ENCODE measurements at places on chromosomes 3 and 15.

GRCh38 chr15:64535460-64536243, 75.3 kb downstream of the ZNF609 start:
- DNase-seq, result no peak

- DNase-seq, result no peak
Observed at GRCh38 chr3:184710870-184711492, 883 bp downstream of the MAGEF1 start.

- no peak for DNase-seq
Observed at GRCh38 chr3:8573342-8573926, 71.2 kb downstream of the SSUH2 start.

DNA sequence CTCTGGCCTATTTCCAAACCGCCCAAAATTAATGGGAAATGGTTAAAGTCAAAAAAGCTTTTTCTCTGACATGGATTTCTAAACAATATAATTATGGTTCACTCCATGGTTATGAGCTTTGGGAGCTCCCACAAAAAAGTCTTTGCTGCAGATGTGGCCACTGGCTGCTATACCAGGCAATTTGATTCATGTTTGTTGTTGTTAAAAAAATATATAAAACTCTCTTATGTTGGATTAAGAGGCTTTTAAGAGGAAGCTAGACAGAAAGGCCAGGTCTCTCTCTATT, 258.6 kb downstream of the TIGIT start:
- DNase-seq, result no peak

GRCh38 chr3:123076496-123077418, 9.9 kb downstream of the PDIA5 start:
- peak; percentile 71 for DNase-seq

DNA sequence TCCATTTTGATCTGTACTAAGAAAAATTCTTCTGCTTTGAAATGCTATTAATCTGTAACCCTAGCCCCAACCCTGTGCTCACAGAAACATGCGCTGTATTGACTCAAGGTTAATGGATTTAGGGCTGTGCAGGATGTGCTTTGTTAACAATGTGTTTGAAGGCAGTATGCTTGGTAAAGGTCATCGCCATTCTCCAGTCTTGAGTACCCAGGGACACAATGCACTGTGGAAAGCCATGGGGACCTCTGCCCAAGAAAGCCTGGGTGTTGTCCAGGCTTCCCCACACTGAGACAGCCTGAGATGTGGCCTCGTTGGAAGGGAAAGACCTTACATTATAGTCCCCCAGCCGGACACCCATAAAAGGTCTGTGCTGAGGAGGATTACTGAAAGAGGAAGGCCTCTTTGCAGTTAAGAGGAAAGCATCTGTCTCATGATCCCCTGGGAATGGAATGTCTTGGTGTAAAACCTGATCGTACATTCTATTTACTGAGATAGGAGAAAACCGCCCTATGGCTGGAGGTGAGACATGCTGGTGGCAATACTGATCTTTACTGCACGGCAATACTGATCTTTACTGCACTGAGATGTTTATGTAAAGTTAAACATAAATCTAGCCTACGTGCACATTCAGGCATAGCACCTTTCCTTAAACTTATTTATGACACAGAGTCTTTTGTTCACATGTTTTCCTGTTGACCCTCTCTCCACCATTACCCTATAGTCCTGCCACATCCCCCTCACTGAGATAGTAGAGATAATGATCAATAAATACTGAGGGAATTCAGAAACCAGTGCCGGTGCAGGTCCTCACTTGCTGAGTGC, 6.3 kb downstream of the PIGZ start:
- DNase-seq, result no peak

DNA sequence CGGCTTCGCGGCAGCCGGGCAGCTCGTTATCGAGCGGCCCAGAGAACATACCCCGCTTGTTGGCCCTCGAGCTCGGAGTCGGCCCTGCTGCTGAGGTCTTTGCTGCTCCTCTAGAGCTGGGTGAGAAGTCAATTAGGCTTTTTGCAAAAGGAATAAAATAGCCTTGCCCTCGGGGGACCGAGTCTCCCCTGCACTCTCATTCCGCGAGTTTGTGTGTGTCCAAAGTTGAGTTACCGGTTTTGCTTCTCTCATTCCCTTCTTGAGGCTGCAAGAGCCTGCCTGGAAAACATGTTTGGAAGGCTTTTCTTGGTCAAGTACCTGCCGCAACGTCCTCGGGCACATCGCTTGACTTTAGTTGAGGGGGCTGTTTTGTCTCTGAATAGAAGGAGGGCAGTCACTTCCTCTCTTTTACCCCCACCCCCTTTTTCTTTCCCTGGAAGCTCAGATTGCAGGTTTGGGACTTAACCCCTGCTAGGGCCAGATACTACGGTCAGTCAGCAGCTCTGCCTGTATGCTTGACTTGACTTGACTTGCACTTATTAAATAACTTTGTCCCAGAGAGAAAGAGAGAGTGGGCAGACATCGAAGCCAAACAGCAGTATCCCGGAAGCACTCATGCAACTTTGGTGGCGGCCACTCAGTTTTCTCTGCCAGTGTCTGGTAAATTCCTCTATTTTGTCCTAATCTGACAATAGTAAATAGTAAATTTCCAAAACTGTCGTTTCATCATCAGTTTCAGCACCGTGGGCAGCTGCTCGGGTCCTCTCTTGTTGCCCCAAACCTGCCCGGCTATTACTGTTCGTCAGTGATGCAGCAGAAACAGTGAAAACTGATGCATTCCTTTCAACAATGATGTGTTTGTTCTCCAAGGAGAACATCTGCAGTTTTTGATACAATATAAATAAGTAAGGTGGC, 609 bp downstream of the RNF13 start:
- peak; percentile 2 for DNase-seq

- no peak for DNase-seq
Observed at GRCh38 chr3:141246224-141246957, 14.8 kb downstream of the PXYLP1 start.

DNA sequence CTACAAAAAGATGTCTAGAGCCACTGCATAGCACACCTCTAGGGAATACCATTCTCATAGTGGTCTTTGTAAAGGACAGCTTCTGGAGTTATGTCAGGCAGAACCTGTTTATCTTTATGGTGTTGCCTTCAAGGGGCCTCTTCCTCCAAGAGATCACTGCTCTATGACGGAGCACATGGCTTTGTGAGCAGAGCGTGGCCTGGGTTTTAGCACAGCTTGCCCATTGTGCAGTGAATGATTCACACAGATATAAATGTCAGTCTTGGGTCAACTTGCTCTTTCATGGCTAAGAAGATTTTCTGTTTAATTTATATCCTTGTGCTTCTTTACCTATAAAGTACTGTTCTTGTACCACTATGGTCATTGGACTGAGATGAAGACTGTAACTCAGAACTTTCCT, 41.5 kb upstream of the RBMS3 start:
- DNase-seq, result no peak

DNA sequence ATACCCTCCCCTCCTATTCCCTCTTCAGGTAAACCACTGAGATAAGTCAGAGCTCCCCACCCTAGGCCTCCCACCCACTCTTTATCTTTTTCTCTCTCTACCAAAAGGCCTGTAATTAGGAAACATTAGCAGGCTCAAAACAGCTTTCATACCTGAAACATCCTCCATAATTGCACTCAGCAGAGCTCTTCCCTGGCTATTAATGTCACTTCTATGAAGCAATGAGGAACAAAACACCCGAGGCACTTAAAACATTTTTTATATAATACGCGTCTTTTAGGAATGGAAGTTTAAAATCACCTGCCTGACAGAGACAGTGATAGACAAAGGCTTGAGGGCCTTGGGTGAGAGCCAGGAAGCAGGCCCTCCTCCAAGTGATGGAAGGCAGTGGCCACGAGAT, 138.9 kb downstream of the EPHB1 start:
- no peak for DNase-seq

DNA sequence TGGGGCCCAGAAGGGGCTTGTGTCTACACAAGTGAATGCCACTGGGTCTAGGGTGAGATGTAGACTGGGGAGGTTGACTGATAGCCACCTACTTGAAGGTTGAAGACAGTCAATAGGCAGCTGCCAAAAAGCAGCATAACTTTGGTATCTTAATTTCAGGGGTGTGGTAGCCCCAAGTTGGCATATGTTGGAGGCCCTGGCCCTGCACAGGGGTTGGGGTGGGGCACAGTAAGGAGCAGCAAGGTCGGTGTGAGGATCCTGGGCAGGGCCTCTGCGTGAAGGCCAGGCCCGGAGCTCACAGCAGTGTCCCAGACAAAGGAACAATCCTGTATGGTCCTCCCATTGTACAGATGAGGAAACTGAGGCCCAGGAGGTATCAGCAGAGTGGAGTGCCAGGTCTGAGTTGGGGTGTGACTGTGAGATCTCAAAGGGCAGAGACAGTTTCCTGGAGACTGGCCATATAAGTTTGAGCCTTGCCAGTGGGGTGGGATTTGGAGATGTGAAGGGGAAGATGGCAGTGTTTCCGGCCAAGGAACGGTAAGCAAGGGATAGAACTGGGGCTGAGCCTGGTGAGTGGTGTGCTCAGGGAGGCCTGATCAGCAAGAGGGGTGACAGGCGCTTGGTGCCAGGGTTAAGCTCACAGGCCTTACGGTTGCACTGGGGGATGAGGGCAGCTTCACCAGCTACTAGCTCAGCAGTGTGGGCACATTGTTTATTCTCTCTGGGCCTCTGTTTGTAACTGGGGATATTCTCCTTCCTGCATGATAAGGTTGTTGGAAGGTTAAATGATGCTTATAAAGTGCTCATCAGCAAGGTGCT, 1.7 kb downstream of the KLHL40 start:
- DNase-seq, result no peak

DNA sequence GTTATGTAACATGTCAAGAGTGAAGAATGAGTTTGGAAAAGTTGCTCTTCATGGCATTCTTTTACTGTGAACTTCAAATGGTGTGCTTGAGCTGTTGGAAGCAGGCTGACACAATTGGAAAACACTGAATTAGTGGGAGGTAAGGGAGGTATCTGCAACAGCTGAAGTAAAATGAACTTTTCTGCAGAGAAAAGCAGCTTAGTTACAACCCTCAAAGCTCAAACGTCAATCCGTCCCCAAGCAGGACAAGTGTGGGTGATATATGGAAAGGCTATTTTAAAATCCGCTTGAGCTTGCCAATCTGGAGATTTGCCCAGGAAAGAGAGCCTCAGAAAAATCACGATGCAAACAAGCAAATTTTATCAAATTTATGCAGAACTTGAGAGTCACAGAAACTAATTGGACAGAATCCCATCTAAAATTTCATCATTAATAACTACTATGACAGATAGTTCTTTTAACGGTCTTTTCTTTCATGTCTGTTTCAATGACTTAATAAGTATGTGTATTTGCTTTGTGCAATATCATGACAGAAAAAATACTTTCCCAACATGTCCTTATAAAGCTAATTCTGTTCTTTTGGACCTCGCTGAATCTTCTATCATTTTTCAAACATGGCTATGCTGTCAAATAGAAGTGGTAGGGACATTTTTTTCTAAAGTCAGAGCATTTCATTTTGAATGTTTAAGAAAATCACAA, 266.6 kb upstream of the SLITRK3 start:
- no peak for DNase-seq

DNA sequence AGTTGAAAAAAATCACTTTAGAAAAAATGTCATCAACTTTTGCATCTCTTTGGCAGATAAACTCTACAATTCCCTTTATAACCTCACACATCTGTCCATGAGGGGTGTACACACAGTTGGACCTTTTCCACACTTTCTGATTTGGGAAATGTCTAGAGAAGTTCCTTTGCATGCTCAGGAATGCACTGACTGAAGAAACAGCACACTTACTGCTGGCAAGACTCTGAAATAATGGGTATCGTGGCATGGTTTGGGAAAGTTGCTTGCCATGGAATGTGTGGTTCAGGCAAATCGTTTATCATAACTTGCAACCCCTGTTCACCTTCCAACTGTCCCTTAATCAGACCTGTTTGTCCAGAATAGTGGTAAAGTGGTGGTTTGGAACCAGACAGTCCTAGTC, 135.3 kb upstream of the TGFBR2 start:
- DNase-seq, result no peak

GRCh38 chr3:119146578-119147375, 812 bp downstream of the TEX55 start:
- no peak for DNase-seq

DNA sequence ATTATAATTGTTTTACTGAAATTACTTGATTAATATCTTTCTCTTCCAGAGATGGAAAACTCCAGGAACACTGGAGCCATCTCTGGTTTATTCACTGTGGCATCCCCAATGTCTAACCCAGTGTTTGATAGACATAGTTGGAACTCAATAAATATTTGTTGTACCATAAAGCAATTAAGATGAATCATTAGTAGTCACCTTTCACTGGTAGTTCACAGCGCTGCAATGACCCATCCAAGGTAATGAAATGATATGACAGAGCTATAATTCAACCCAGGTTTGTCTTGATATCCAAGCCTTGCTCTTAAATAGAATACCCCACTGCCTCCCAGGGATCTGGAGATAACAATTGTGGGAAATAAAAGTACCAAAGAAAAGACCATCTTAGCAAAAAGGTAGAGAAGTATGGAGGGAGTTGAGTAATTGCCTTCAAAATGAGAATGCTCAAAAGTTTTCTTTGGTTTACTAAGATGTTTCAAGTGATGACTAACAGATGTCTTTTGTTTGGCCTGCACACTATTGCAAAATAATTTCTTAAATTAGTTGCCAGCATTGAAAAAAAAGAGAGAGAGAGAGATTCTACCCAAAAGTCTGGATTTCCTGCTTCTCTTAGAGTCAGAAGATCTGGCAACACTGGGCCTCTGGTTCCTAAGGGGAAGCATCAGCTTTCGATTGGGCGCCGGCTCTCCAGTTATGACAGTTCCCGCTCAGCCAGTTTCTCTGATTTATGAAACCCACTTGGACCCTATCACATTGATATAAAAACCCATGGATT, 348.5 kb downstream of the ERC2 start:
- DNase-seq, result no peak

DNA sequence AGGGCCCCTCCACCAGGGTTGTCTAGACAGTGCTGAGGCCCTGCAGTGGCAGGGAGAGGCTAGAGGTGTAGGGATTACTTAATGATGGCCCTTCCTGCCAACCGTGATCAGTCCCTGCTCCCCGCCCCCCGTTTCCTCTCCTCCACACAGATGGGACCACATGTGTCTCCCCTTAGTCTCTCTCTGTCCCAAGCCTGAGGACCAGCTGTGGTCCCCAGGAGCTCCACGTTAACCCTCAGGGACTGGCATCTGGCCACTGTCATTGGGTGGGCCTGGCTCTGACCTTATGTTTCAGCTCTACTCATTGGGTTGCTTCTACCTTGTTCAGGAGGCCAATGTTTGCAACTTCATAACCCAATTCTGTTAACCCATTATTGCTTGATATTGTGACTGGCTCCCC, 6.0 kb upstream of the ALPK3 start:
- DNase-seq, result no peak

DNA sequence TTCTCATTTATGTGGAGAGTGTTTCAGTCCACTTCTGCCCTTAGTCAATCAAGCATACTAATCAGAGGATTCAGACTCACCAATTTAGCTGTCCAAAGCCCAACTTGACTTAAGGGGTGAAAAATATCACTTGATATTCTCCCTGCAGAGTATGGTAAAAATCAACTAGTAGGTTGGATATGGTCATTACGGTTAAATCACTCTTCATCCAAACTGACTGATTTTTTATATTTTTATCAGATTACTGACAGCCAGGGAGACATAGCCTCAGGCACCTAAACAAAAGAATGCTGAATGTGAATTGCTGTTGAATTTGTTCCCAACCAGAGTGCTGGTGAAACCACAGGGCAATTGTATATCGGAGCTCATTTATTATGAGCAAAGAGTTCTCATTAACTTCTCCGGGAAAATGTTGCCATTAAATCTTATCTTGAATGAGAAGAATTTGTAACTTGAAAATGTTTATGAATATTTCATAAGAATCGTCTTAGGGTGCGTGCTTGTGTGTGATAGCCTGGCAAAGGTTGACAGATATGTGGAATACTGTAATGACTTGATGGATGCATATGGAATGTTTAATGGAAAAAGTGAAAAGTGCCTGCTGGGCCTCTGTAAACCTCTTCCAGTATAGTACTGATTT, 411.2 kb downstream of the NAALADL2 start:
- DNase-seq, result peak; percentile 43

GRCh38 chr3:150545419-150546225, 674 bp downstream of the SERP1 start:
- DNase-seq, result no peak

Data from NCI-H2029 (cell line).